ENCODE measurements at places on chromosomes 6 and 20.
A peak's percentile ranks its signal among the peaks of the same experiment; 100 is the strongest.

- DNase-seq = no peak
These were observed 196.4 kb upstream of the ZNF184 start for GRCh38 chr6:27669295-27669623.

GRCh38 chr20:48648482-48649051, 179.2 kb downstream of the PREX1 start:
- DNase-seq = no peak

GRCh38 chr20:51354769-51355319, 187.7 kb downstream of the NFATC2 start:
- peak; percentile 70 for DNase-seq

GRCh38 chr20:22775671-22776139, 191.3 kb upstream of the FOXA2 start:
- DNase-seq = peak; percentile 50

- no peak for DNase-seq
These were observed 96.6 kb upstream of the FKBP1C start for GRCh38 chr6:63114610-63115211.

DNA sequence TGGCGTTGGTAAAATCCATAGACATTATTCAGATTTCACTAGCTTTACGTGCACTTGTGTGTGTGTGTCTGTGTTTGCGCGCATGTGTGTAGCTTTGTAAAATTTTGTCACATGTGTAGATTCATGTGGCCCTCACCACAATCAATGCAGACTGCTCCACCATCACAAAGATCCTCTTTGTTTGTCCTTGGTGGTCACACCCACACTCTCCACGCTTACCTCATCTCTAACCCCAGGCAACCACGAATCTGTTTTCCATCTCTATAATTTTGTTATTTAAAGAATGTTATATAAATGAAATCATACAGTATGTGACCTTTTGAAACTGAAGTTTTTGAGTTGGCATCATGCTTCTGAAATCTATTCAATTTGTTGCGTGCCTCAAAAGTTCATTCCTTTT, 58.5 kb downstream of the GRM1 start:
- DNase-seq = no peak

- no peak for DNase-seq
These were observed 1268.8 kb downstream of the EPHA7 start for GRCh38 chr6:92150553-92150952.

DNA sequence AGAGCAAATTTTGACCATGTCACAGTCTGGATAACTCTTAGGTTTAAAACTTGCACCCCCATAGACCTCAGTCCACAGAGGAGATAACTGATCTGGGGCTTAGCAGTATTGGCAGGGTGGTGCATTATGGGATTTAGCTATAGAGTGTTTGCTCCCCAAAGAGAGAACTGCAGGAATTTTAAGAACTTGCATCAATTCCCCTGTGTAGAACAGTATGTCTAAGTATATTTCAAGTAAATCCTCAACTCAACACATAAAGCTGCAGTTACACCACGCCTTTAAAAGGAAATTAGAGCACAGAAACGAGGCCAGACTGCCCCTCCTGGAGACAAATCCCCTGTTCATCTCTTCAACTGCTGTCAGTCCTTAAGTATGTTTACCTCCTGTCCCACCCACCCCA, 144.9 kb downstream of the TRMT11 start:
- DNase-seq = no peak

DNA sequence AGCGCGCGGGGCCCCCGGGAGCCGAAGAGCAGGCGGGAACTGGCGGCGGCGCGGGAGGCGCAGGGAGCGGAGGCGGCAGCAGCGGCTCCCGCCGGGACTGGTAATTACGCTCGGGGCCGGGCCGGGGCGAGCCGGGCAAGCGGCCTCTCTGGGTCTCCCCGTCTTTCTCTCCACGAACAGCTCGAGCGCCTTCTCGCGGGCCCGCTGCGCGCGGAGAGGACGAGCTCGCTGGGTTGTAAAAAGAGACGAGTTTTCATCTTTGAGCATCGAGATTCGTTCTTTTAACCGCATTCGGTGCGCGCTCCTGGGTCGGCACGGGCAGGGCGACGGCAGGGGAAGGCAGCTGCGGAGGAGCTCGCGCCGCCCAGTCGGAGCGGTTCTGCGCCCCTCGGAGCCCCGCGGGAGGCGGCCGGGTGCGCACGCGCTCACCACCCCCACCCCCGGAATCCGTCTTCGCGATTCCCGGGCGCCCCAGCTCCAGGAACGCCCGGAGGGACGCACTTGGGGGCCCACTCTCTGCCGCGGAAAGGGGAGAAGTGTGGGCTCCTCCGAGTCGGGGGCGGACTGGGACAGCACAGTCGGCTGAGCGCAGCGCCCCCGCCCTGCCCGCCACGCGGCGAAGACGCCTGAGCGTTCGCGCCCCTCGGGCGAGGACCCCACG, 38.0 kb downstream of the YTHDF1 start:
- DNase-seq = no peak

GRCh38 chr6:154197196-154197860, 158.3 kb downstream of the OPRM1 start:
- no peak for DNase-seq

DNA sequence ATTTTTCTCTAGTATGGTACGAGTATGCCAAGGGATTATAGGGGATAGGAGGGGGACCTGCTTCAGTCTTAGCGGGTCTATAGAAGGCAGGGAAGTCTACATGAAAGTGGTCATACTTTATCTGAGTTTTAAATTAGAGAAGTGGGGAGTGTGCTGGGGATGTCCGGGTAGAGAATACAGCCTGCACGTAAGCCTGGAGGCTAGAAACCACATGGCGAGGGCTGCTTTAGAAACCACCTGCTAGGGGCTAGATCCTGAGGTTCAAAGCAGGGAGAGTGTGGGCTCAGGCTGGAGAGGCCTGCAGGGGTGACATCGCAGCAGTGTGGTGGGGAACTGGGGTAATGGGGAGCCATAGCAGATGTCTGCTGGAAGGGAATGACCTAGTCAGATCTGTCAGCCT, 85.2 kb downstream of the VEGFA start:
- DNase-seq = no peak

DNA sequence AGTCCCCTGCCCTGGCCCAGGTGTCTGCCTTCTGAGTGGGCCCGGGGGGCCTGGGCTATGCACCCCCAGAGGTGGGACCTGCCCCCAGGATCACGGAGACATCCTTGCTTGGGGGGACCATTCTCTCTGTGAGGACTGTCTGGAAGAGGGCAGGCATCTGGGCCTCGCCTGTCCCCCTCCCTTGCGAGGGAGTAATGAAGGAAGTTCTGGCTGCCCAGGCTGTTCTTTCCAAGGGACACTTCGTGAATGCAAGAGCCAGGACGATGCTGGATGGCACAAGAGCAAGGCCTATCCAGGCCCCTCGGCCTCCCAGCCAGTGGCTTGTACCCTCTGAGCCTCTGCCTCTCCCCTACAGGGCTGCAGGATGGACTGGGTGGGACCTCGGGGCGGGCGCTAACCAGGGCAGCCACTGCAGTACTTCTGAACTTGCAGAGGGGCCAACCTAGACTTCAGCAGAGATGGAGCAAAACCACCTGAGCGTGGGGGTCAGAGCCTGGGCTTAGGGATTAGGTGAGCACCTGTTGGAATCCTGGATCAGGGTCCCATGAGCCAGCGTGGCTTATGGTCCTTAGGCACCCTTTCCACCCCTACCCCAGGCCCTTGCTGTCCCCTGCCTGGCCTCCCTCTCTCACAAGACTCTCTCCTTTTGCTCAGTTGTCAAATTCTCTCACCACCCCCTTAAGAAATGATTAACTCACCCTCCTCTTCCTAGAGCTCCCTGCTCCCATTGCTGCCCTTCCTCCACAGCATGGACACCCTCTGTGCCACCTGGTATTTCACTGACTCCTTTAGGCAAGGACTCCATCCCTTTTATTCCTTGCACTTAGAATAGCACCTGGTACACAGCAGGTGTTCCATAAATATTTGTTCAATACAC, 53.2 kb downstream of the CTCFL start:
- DNase-seq = no peak

DNA sequence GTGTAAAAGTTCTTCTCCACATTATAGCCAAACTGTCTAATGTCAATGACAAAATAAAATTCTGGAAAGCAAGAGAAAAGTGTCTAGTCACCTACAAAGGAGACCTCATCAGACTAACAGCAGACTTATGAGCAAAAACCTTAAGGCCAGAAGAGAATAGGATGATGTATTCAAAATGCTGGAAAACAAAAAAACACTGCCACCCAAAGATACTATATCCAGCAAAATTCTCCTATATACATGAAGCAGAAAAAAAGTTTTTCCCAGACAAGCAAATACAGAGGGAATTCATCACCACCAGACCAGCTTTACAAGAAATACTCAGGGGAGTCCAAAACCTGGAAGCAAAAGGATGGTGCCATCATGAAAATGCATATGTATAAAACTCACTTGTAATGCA, 755.6 kb upstream of the CITED2 start:
- DNase-seq = no peak

DNA sequence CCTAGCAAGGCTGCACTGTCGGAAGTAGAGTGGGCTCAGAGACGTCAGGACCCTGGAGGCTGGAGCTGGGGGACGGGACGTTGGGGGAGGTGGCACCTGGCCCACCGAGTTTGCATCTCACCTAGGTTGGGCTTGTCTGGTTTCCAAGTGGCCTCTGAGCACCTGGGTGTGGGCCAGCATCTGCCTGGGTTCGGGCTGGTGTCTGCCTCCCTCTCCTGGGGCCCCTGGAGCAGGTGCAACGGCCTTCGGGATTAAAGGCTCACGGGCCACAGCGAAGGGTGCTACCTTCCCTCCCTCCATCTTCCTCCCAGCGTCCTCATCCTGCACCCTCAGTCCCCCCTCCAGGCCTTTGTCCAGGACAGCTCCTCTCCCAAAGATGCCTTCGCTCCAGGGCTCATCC, 6.0 kb downstream of the HRH3 start:
- no peak for DNase-seq

- no peak for DNase-seq
These were observed 419.2 kb downstream of the EPM2A start for GRCh38 chr6:145315982-145316600.

- peak; percentile 21 for DNase-seq
These were observed 1.7 kb downstream of the ADRM1 start for GRCh38 chr20:62304331-62305148.

DNA sequence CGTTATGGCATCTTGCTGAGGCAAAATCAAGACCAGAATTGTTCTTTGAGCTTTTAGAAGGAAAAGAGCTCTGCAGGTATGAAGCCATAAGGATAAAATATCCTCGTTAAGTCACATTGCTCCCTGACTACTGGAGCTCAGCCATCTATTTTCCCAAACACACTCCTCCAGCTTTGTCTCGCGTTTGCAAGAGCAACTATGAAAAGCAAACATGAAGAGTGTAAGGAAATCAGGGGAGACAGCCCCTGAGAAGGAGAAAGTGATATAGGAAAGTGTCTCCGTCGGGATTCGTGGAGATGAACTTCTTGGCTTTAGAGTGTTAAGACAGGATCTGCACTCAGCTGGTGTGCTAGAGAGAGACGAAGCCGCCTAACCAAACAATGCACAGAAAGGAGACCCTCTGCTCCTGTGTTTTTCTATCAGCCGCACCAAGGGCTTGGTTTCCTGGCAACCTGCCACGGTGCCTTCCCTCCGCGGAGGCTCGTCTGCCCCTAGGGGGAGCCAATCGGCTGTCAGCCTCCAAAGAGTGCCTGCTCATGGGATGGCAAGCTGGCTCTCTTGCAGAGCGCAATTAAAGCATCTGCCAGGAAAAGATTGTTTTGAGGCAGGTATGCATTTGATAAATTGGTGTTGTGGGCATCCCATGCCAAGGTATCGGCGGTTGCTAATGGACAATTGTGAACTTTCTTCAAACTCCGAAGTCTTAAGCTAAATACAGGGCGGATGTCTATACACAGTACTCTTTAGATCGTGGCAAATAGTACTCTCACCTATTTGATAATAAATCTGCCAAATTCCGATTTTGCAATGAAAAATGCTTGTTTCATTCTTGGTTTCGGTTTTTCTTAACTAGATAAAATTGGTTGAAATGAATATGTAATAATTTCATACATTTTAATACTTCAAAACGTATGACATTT, 603.2 kb downstream of the RNF144B start:
- DNase-seq = peak; percentile 37

- peak; percentile 5 for DNase-seq
These were observed 29.7 kb upstream of the AFDN start for GRCh38 chr6:167797011-167797471.

GRCh38 chr6:15715851-15716250, 53.0 kb upstream of the DTNBP1 start:
- no peak for DNase-seq

DNA sequence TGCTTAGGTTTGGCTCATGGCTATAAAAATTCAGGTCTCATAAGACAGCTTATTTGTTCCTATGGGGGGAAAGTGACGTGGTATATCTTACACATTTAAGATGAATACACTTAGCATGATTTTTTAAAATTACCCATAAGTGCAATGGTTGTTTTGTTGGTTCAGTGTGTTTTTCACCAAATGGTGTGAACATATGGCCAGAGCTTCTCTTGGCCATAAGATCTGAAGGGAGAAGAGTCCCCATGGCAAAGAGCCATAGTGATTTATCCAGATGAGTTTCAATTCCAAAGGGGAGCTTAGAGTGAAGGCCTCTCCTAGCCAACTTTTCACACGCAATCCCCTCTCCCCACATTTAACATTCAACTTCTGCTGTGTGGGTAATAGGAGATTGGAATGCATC, 107.6 kb downstream of the TMEM242 start:
- DNase-seq = no peak

DNA sequence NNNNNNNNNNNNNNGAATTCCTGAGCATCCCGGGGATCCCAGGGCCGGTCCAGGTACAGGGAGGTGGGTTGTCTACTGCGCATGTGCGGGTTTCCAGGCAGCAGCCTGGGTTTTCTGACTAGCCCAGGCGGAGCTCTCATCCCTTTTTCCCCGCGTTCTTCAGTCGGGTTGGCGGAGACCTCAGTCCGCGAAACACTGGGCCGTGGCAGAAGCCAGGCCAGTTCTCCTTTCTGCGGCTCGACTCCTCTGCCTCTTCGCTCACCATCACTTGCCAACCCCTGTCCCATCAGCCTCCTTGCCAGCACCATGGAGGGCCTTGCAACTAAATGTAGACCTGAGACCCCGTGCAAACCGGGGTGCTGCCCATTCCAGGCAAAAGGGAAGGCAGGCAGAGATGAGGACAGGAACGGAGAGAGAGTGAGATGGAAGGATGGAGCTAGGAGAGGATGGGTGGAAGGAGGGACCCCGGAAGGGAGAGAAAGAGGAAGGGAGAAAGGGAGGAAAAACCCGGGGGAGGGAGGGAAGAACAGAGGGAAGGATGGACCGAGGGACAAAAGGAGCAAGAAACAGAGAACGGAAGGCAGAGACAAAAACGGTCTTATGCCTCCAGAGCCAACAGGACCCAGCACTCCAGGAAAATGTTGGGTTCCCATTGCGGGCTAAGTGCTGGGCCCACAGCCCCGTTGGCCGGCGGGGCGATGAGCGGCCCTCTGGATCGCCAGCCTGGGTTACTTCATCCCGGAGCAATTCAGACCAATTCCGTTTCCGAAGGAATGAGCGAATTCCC, 445.4 kb upstream of the DEFB115 start:
- DNase-seq = peak; percentile 23

Measured in dermis blood vessel endothelial cell (primary cell).